Stimulated activated CD4-positive, alpha-beta T cell treated with anti-CD3 and anti-CD28 coated beads, Interleukin-1b, Interleukin-23, amount 100 ng/mL, for 48 hours (primary cell): ENCODE measurements at places on chromosomes 3 and 15.

- DNase-seq = no peak
These were observed 54.8 kb upstream of the ACTC1 start for GRCh38 chr15:34850121-34850520.

GRCh38 chr3:133831966-133832801 lies 26.6 kb downstream of the SRPRB start:
- DNase-seq = no peak

GRCh38 chr3:141057946-141058800 lies 7.0 kb downstream of the SPSB4 start:
- no peak for DNase-seq

DNA sequence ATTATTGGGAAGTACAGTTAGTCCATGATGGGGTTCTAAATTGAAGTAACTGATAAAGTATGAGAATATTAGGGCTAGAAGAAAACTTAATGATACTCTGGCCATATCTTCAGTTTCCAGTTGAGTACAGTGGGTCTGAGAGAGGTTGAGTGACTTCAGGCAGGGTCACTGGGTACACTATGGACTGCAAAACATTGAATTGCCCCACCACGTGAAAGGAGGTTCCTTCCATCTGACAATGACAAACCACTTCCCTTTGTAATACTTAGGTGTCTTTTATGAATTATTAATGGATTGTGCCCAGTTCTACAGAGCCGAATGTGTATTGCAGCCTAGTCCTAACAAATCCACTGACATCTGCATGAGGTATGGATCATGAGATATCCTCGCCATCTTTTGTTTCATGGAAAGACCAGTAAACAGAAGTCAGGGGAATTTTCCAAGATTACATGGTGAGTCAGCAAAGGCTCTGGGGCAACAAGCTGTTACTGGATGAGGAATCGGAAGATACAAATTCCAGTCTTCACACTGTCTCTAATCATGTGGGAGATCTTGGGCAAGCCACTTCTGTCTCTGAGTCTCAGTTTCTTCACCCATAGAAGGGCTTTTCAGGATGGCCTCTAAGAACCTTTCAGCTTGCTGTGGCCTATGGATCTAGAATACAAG lies 66.5 kb upstream of the BCL6 start:
- no peak for DNase-seq

- DNase-seq = no peak
These were observed 107.8 kb downstream of the MYRIP start for GRCh38 chr3:39917065-39917773.

DNA sequence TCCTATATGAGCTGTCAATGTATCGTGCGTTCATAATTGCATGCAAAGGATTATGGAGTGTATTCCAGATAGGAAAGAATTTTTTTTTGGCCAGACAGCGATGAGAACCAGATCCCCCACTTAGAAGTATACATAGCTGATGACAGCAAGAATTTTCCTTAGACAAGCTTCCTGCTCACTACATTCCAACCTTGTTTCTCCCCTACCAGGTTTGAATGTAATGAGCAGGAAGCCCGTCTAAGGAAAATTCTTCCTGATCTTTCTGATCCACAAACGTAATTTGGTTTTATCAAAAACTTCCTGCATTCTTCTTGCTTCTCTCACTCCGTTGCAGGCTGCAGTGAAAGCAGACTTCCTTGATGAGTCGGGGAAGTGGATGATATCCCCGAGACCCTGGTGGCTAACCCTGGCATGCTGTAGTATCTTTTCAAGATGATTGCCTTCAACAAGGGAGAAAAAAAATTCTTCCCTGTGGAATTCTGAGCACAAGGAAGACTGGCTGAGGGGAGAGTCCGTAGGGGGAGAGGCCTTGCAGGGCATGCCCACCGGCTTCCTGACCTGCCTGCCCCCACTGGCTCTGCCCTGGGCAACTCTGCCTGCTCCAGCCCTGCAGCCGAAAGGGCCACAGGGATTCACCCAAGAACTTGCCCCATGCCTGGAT lies 243.1 kb downstream of the TLE3 start:
- no peak for DNase-seq

- DNase-seq = no peak
These were observed 247.7 kb downstream of the ZBTB20 start for GRCh38 chr3:114899186-114899931.

DNA sequence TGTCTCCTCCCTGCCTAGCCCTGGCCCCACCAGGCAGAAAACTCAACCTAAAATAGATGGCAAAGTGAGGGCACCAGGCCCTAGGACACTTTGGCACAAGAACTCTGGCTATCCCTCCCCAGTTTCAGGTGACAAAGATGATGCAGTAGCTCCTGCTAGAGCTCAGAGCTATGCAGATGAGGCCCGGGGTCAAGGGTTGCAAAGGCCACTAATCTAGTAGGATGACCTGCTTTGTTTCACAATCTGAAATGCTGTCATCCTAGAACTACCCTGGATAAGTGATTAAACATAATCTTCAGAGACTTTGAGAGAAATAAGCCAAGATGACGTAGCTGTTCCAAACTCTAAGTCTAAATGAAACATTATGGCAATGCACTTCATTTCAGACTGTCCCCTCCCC lies 24.0 kb upstream of the PIK3R4 start:
- DNase-seq = no peak

GRCh38 chr3:159835126-159835525 lies 153.5 kb upstream of the IL12A start:
- DNase-seq = no peak

DNA sequence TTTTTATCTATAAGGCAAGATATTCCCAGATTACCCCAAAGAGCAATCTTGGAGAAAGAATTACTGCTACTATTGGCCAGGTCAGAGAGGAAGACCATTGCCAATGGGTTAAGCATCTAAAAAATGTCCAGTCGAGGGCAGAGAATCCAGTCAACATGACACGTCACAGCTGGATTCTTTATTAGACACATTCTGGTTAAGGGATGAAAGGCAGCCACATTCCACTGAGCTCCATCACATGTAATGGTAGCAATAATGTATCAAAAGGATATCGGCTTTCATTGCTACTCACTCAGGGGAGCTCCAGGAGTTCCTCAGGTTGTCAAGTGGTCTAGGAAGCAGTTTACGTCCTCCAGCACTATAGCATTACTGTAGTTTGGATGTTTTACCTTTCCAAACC lies 421.1 kb downstream of the PLOD2 start:
- DNase-seq = no peak

DNA sequence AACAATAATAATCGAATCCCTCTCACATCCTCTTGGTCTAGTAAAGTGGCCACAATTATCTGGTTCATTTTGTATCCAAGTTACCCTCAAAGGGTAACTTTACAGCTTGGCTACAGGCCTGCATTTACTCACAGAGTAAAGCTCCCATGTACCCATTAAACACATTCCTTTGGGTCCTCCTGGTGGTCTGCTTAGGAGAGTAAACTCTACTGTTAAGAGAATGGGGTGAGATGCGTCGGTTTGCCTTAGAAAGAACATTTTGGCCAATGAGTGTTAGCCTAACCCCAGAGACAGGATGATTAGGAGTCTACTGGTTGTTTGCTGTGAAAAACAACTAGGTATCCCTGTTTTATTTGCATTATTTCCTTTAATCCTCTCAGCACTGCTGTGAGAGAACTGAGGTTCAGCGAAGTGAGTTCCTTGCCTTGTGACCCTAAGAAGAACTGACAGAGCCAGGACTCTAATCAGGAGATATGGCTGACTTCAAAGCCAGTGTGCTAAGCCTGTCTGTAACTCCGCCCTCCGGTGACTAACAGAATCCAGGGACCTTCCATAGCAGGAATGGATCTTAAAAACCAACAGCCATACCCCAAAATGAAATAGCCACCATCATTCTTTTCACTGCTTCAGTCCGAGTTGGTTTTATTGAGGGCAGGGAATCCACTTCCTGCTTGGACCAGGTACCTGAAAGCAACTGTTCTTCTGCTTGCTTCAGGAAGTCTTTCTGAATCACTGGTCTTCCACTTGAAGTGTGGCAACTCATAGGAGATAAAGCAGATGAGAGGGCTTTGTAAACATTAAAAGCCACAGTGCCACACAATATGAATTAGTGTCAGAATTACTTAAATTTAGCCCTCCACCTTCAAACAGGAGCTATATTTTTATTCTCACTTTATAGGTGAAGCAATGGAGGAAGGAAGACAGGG lies 317.3 kb upstream of the WNT5A start:
- DNase-seq = no peak

DNA sequence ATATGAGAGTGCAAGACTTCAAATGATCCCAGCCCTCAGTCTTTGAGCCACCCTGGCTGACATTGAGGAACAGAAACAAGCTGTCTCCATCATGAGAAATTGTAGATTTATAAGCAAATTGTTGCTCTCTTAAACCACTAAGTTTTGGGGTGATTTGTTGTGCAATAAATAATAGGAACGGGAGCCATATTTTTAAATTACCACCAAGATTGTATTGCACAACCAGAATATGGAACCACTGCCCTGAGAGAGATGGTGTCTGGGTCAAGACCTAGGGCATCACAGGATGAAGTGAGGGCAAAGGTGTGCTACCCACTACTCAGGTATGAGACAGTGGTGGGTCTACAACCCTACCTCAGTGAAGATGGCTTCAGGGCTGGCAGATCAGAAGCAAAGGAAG lies 2.3 kb upstream of the CFAP92 start:
- no peak for DNase-seq

DNA sequence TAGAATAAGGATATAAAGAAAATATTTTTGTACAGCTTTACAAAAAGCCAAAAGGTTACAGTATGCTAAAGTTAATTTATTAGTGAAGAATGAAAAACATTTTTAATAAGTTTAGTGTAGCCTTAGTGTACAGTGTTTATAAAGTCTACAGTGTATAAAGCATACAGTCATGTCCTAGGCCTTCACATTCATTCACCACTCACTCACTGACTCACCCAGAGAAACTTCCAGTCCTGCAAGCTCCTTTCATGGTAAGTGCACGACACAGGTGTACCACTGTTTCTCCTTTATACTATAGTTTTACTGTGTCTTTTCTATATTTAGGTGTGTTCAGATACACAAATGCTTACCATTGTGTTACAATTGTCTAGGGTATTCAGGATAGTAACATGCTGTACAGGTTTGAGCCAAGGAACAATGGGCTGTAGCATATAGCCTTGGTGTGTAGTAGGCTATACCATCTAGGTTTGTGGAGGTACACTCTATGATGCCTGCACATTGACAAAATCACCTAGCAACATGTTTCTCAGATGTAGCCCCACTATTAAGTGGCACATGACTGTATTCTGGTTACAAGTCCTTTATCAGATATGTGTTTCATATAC lies 197.1 kb upstream of the KBTBD8 start:
- DNase-seq = no peak

DNA sequence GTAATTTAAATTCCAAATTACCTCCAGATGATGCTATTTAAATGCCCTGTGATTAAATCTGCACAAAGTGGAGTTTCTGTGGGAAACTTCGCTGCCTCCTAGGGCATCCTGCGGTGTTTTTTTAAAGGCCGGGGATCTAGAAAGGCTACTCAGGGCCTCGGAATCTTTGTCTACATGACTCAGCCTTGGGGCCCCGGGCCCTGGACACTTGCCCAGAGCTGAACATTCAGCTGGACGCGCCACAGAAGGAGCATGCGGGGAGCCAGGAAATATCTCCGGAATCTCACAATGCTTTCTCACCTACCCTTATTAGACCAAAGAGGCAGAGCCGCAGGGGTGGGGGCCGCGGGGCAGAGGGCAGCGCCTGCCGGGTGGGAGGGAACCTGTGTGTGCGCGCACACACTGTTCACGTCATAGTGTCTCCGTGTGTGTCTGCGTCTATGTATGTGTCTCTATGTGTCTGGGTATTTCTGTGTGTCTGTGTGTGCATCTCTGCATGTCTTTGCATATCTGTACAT lies 145.5 kb upstream of the TPM1 start:
- no peak for DNase-seq

GRCh38 chr3:16810593-16811367 lies 74.0 kb upstream of the PLCL2 start:
- DNase-seq = no peak

- no peak for DNase-seq
These were observed 5.8 kb upstream of the CAMP start for GRCh38 chr3:48217449-48217848.

- no peak for DNase-seq
These were observed 1.6 kb upstream of the MEIS2 start for GRCh38 chr15:37101980-37102304.

DNA sequence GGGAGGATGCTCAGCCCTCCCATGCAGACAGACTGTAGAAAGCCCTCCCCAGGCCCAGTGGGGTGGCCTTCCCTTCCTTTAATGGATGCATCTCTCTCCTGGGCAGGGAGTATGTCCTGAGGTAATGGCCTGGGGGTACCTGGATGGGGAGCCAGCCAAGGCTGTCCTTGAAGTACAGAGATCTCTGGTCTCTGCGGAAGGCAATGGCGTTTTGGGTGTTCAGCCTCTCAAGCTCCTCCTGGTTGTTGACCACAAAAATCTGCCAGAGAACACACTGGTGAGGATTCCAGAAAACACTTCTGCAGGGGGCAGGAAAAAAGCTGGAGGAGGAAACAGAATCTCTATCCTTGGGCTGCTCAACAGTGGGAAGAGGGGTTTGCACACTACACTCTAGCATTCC lies 28.9 kb downstream of the EAF1 start:
- DNase-seq = no peak

- no peak for DNase-seq
These were observed 333.8 kb upstream of the TRIM42 start for GRCh38 chr3:140344082-140344454.

DNA sequence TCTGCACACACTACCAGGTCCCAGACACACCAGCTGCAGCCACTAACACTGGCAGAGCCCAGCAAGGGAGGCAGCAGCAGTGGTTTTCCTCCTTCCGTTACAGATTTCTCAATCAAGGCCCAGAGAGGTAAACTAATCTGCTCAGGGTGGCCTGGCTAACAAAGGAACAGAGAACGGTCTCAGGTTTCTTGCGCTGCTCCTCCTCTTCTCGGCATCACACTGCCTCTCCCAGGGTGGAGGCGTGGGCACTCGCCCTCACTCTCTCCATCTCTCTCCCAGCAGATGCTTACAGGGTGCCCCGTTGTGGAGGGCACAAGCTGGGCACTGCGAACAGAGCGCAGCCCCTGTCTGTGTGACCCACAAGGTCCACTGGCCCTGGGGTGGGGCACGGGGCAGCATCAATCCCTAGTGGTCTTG lies 228.7 kb downstream of the VPS13C start:
- no peak for DNase-seq

DNA sequence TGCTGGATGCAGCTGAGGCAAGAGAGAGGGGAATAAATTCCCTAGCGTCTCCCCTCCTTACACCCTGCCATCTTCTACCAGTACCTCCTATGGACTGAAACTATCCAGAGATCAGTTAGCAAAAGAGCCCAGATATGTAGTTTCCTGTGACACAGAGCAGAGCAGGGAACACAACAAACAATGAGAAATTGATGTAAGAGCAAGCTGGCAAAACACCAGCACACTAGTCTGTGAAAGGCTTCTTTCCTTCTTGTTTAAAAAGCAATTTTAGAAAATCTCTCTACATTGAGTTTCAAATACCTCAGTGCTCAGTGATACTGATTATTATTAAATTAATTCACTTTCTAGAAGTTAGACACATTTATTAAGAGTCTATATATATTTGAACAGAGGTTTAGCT lies 215.6 kb upstream of the AZI2 start:
- no peak for DNase-seq

DNA sequence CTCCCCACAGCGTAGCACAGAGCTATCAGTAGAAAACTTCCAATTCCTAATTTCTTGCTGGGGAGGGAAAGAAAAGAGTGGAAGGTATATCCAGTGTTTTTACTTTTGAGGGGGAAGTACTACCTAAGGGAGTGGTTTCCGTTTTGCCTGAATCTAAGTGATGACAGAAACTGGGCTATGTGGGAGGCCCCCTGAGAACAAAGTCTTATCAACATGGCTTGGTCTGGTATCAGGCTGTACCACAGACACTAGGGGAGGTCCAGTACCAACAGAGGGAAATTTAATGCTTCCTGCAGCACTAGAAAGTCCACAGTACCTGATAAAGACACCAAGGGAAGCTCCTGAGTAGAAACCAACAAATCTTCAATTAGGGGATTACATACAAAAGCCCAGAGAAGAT lies 199.2 kb downstream of the IL5RA start:
- DNase-seq = no peak
